ENCODE measurements at places on chromosomes 3 and 15.
A peak's percentile ranks its signal among the peaks of the same experiment; 100 is the strongest.

DNA sequence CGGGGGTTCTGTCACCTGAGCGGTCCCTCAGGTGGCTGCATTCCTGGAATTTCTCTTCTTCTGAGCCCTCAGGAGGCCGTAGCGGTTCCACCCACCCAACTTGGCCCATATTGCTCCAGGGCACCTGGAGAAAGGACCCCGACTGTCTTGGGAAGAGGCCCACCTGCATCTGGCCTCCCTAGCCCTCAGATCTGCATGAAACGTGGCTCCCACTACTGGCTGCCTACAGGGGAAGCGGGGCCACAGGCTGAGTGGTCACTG is 9.9 kb upstream of the ANPEP start:
- no peak for DNase-seq

GRCh38 chr15:86384186-86384585 is 304.5 kb downstream of the AGBL1 start:
- DNase-seq: no peak

GRCh38 chr3:103511891-103512290 is 1077.1 kb downstream of the ZPLD1 start:
- DNase-seq: no peak

GRCh38 chr3:42012935-42013690 is 51.2 kb upstream of the ULK4 start:
- DNase-seq: no peak

DNA sequence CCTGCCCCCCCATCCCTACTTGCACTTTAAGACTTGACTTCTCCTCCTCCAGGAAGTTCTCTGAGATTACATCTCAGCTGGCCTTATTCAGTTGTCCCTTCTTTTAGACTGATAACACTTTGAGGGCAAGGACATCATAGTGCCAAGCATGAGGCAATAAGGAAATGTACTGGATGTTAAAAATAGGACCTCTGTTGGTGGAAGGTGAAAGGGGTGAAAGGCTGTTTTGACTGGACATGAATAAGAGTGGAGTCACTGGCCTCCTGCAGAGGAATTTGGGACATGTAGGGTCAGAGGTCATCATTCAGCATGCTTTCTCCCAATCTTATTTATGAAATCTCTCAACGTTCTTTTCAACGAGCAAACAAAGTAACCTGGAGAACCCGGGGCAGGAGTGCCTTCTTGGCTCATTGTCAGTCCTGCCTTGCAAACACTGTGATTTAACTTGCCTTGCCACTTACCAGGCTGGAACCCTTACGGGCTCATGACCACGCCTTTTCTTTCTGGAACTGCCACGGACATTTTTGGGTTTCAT is 38.6 kb downstream of the TRIM71 start:
- no peak for DNase-seq

DNA sequence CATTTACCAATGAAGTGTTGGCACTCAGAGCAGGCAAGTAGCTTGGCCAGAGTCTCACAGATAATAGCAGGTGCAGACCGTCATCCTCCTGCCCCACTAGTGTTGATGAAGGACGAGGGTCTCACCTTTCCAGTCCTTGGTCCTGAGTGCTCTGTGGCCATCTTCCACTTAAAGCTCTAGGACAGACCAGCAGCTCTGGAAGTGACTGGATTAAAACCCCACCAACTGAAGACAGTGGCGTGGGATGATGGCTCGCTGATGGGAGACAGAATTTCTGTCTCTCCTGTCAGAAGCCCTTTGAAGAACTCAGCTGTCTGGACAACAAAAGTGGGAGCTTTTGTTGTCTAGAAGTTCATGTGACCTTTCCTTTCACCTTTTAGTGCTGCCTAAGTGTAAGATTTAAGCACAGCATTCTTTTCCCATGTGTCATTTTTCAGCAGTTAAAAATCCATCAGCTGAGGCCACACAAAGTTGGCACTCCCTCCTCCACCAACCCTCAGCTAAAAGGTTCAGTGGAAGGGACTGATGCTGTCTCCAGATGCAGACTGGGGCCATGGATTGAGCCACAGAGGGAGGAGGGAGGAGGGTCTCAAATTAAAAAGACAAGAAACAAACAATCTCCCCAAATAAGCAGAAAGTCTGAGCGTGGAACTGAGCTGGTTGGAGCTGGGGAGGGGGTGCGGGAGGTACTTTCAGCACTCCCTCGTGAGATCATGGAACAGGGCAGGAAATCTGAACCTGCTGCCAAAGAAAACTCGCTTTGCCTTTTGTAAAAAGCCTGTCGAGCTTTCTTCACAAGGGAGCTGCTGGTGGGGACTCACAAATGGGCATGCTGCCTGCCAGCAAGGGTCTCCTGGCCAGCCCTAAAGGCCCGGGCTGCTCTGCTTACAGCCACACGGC is 148.5 kb upstream of the CTDSPL start:
- peak; percentile 73 for DNase-seq

DNA sequence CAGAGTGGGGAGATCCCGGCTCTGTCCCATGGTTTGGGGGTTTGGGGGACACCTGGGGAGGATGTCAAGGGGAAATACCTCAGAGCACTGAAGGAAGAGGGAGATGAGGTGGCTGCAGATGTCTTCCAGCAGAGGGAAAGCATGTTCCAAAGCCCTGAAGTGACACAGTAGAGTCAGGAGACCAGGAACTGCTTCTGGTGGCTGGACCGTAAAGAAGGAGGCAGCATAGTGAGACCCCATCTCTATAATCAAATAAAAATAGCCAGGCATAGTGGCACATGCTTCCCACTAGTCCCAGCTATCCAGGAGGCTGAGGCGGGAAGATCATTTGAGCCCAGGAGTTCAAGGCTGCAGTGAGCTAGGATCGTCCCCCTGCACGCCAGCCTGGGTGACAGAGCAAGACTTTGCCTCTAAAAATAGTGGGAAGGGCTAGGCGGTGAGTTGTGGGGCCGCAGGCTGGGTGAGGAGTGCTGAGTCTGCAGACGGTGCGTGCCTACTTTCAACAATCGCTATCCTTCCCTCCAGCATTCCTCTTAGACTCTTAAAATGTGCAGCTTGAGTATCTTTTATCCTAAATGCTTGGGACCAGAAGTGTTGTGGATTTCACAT is 26.2 kb downstream of the HES1 start:
- no peak for DNase-seq

DNA sequence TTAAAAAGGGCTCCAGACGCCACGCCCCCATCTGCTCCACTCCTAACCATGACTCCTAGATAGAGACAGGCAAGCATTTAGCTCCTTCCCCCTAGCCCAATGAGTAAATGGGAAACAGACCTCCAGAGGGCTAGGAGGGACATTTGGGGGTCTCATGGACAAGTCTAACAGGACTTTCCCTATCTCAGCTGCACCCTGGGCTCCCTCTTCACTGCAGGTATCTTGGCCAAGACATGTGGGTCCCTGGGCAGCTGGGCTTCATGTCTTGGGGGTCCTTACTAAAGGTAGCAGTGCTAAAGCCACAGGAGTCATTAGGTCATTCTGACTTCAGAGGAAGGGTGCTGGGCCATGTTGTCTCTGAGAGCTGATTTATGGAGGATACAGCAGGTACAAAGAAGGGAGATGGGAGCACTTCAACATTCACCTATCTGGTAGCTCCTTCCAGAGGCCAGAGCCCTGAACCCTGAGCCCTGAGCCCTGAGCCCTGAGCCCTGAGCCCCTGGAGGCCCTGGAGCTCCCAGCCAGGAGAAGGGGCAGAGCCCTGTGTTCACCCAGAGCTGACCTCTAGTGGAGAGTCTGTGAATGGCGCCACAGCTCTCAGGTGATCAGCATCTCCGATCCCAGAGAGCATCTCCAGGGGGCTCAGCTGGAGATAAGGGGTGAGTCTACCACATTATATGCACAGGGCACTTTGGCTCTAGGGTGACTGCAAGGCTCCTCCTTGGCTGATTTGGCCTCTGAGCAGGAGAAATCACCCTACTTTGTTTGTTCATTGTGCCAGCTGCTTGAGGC is 40.1 kb upstream of the EPHB1 start:
- no peak for DNase-seq

GRCh38 chr3:61646851-61647525 is 85.6 kb downstream of the PTPRG start:
- no peak for DNase-seq
